Activated gamma-delta T cell treated with Interleukin-2 at 50 U/mL for 16 hours (primary cell): ENCODE measurements at places on chromosomes 4 and X.

- DNase-seq, result no peak
Measured at GRCh38 chr4:30268370-30268769, 451.8 kb upstream of the PCDH7 start.

- DNase-seq, result peak; percentile 59
Measured at GRCh38 chrX:72094894-72095293, 36.8 kb downstream of the RTL5 start.

- peak; percentile 4 for DNase-seq
Measured at GRCh38 chr4:114659386-114660008, 60.9 kb downstream of the UGT8 start.

DNA sequence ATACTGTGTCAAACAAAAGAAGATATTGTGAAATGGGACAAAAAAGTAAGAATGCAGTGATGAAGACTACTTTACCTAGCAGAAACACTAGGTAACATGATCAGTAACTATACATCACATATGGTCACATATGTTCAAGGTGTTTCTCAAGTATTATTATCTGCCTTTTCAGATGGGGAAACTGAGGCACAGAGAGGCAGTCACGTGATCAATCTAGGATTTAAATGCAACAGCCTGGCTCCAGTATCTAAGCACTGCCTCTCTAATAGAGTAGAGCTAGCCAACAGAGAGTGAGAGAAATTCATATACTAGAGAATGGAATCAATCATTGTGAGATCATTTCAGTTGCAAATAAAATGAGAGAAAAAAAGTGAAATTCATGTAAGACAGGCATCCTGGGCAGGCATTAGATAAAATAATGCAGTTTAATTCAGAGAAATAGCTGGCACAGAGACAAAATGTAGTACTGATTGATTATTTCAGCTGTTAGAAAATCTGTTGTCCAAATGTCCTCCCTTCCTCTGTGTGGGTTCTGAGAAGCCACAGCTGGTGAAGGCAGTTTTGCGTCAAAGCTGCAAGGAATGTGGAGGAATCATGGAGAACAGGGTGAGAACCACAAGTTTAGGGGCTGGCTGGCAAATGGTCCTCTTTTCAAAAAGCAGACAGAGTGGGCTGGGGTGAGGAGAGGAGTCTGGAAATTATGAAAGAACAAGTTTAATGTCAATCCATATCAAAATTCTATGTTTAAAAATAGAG lies 26.0 kb downstream of the SMIM43 start:
- DNase-seq, result no peak

- no peak for DNase-seq
Measured at GRCh38 chr4:39770471-39770870, 72.5 kb downstream of the UBE2K start.

- no peak for DNase-seq
Measured at GRCh38 chr4:183426507-183426906, 17.9 kb upstream of the CDKN2AIP start.

- peak; percentile 28 for DNase-seq
Measured at GRCh38 chr4:5998333-5998936, 19.8 kb downstream of the C4orf50 start.

DNA sequence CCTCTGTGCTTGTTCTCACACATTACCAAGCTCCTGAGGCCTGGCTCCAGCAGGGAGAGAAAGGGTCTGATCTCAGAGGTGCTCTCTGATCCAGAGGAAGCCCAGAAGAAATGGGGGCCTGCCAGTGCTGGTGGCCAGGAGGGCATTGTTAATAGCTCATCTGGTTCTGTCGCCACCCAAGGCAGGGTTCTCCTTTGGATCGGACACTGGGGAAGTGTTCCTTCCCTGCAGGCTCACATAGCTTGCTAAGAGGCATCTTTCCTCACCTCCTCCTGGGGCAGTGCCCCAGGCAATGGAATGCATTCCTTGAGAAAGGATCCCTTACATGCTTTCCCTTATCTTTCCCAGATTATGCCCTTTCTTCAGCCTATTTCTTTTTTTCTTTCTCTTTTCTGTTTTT lies 53.8 kb downstream of the RBM47 start:
- no peak for DNase-seq

DNA sequence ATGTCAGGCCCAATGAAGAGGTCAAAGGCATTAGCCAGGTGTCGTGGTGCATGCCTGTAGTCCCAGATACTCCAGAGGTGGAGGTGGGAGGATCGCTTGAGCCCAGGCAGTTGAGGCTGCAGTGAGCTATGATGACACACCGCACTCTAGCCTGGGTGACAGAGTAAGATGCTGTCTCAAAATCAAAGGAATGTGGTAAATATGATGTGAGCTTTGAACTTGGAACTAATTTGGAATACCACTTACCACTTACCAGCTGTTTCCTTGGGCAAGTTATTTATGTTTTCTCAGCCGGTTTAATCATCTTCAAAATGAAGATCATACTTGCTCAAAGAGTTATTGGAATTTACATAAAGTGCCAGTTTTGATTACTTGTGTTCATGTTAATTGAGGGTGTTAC lies 23.8 kb upstream of the SEPSECS start:
- DNase-seq, result no peak

DNA sequence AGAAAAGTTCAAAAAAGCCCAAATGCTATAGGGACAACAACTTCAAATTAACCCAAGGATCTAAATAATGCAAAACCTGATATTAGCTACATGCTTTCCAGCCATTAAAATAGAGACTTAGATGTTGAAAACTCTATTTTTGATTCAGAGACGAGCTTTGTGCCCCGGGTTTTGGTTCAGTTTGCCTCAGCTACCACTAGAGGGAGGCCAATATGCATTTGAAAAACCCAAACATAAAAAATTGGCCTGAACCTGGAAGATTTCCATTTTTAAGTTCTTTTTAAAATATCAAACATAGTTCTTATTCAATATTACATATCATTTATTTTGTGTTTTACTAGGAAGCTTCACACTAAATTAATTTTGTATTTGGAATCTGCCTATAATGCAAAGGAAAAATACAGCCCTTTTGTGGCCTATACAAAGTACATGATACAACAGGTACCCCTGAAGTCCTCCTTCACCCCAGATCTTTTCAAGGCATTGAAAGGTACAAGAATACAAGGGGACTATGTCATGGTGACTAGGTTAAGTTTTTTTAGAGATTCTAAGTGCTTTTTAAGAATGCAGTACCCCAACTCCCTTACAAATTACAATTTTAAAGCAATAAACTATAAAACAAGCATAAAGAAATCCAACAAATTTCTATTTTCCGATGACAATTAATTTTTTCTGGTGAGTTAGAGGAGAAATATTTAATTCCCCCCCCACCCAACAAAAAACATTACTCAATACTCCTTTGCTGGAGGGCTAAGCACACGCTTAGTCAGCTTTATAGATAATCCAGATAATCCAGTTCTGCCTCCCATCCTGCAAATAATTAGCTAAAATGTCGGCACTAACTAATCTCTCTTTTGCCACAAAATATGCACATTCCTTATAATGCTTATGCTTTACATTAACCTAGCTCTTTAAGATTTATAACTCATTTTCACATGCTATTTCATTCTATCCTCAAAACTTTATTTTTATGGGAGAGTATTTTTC lies 97.7 kb upstream of the PTPN13 start:
- no peak for DNase-seq

DNA sequence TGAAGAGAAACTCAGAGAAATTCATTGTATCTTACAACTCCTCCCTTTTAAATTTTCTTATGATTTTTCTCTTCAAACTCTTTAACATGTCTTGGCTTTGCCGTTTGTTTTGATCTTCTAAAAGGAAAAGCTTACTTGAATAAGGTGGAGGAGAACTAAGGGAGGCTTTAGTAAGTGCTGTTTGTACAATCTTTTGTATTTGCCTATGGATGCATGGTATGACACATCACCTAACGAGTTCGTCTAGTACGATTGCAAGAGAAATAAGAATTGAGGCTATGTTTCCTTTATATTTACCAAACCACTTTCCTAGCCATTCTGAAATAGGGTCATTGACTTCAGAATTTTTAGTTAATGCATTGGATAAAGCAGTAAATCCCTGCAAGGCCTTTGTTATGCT lies 8.4 kb upstream of the BST1 start:
- no peak for DNase-seq

- no peak for DNase-seq
Measured at GRCh38 chr4:133920236-133920635, 281.4 kb downstream of the PABPC4L start.

- no peak for DNase-seq
Measured at GRCh38 chr4:18803781-18804180, 782.2 kb upstream of the LCORL start.

GRCh38 chr4:146927695-146928094 lies 18.0 kb downstream of the TTC29 start:
- no peak for DNase-seq

- DNase-seq, result no peak
Measured at GRCh38 chr4:79650217-79650616, 242.2 kb upstream of the GK2 start.

DNA sequence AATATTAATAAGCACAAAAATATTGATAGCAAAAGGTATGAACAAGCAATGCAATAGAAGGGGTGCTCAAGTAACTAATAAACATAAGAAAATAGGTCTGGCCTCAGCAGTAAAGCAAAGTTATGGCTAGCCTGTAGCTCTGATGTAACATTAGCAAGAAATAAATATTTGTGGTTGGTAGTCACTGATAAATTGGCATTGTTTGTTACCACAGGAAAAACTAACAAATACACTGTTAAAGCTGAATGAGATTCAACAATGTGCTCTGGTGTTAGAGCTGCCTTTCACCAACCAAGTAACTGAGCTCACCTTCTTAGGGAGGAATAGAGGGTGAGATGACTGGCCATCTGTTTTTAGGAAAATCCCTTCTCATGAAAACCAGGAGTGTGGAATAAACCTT lies 71.4 kb downstream of the AREG start:
- DNase-seq, result no peak

DNA sequence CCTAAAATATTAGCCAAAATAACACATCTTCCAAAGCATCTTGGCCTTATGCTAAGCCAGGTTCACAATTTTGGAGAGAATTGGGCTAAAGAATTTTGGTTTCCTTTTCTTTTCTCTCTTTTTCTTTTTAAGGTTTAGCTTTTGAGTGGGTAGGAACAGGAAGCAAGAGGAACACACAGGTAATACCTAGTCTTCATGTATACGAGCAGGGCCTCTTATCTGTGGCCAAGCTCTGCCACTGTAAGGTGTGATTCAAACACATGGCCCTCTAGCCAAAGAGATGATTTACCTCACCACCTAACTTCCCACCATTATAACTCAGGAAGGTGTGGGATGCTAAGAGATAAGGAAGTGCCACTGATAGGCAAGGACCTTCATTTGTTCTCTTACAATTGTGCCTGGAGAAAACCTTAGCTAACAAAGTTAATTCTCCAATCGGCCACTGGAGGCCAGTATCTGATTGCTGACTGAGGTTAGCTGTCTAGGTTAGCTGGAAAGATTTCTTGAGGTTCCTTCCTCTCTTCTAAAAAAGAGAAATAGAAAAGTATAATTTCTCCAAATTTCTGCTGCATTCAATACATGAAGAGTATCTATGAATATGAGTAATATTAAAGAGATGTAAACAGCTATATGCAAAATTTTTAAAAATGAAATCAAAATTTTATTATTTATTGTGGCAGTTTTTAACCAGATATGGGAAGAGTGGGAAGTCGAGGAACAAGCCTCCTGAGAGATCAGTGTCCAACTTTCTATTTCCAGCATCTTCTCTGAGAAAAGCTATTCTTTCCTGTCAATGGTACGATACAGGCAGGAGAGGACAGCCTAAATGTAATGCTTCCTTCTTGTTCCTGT lies 30.1 kb upstream of the BBS7 start:
- peak; percentile 21 for DNase-seq

DNA sequence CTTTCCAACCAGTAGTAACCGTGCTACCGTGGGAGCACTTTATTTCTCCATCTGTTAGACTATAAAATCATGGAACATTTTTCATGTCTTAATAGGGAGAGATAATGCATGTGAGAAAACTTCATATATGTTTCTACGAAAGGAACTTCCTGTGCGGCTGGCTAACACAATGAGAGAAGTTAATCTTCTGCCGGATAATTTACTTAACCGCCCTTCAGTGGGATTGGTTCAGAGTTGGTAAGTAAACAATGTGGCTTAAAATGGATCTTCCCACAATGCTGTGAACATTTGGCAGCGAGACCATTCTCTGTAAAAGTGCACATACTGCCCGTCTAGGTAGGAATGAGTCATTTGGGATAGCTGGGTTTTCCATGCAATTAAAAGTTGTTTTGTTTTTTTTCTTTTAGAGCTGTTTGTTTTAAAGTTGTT lies 29.6 kb downstream of the PDK3 start:
- no peak for DNase-seq

GRCh38 chrX:111395149-111395548 lies 16.8 kb downstream of the DCX start:
- DNase-seq, result no peak

DNA sequence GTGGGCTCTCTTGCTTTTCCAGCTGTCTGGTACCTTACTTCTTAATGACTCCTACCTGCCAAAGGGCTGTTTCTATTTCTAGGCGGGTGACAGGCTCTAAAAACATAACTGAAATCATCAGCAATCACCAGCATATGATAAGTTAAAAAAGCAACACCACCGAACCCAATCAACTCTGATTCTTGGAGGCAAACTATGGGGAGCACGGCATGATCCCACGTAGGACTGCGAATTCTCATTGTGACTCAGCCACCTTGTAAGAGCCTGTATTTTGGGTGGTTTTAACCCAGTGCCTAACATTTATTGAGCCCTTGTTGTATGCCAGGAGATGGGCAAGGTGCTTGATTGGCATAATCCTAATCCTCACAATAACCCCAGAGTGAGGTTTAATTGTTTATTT lies 156.8 kb downstream of the PACRGL start:
- no peak for DNase-seq

DNA sequence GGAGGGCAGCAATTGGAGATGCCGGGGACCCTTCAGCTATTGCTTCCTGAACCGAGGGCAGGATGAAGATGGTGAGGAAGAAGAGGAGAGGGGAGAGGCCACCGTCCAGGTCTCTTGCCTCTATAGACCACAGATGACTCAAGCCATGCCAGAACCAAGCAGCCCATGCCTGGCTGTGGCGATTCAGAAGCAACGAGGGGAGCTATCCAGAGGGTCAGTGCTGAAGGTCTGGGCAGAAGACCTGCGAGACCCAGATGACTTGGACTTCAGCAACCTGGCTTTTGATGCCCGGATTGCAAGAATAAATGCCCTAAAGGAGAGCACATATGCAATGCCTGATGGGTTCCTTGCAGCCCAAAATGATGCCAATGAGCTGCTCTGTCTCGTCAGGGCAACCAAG lies 70.2 kb upstream of the PRPS2 start:
- DNase-seq, result no peak

DNA sequence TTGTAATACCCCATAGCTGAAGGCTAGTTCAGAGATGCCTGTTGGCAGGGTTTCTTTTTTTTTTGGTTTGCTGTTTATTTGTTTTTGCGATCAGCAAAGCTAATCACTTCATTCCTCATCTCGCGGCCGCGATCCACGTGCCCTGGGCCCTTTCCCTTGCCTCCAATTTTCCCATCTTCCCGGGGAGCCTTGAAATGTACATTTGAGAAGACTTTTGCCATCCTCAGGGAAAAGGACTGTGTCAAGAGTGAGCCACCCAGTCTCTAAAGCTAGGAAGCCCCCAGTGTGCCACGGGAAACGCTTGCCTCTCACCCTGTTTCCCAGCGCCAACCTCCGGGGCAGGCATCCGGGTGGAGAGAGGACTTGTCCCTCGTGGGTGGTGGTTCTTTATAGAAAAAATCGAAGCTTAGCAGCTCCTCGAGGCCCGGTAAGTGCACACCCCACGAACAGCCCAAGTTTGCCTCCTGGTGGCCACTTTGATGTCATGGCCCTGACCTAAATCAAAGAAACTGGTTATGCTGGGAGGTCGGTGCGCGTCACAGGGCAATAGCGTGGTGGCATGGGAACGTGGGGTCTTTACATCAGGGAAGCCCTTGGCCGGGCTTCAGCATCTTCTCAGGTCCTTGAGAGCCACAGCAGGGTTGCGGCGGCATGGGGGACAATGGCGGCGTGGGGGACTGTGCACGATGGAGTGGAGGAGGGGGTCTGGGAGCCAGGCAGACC lies 42.0 kb downstream of the MAP7D3 start:
- DNase-seq, result peak; percentile 29
